ENCODE measurements at places on chromosomes 6 and 20.

- no peak for DNase-seq
Measured at GRCh38 chr6:78598966-78599365, 268.4 kb upstream of the IRAK1BP1 start.

GRCh38 chr20:35515341-35515740, 14.1 kb downstream of the C20orf173 start:
- no peak for DNase-seq

DNA sequence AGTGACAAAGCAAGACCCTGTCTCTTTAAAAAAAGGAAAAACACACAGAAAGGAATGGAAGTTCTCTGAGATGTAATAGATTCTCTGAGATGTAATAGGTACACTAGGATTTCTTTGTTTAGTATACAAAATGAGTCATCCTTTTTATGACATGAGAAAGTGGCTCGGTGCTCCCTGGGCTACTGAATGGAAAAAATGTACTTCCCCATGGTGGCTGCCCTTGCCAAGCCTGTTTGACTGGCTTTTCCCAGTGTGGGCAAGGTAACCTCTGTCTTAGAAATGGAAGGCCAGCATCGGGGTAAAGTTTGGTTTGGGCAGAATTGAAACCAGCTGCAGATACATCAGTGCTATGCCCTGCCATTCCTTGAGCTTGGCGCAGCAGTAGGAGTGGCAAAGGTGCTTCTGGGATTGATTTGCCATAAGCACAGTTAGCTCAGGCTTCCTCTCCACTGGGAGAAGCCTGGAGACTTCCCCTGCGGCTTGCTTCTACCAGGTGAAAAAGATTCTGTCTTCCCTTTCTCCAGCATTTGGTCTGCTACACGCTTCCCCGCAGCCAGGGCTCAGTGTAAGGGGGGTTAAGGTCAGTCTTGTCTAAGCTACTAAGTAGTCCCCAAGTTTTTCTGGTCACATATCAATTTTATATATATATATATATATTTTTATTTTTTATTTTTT, 24.5 kb downstream of the ARFGEF2 start:
- DNase-seq = no peak

DNA sequence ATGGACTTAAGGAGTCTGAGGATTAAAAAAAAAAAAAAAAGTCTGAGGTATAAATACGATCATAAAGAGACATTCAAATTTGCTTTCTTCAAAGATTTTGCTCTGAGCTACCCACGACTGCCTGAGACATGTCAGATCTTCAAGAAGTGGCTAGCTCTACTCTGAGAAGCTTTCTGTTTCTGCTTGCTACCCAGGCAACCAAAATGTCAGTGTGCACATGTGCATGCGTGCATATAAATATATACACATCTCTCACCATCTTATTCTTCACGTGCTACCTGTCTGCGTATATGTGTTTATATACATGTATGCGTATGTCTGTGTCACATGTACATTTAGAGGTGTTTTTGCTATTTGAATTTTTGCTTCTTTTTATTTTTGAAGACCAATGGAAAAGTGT, 299.6 kb upstream of the STXBP5 start:
- no peak for DNase-seq

- DNase-seq = no peak
Measured at GRCh38 chr6:33289784-33290315, 449 bp downstream of the PFDN6 start.

- no peak for DNase-seq
Measured at GRCh38 chr6:127496471-127496870, 22.7 kb downstream of the MTCL3 start.

DNA sequence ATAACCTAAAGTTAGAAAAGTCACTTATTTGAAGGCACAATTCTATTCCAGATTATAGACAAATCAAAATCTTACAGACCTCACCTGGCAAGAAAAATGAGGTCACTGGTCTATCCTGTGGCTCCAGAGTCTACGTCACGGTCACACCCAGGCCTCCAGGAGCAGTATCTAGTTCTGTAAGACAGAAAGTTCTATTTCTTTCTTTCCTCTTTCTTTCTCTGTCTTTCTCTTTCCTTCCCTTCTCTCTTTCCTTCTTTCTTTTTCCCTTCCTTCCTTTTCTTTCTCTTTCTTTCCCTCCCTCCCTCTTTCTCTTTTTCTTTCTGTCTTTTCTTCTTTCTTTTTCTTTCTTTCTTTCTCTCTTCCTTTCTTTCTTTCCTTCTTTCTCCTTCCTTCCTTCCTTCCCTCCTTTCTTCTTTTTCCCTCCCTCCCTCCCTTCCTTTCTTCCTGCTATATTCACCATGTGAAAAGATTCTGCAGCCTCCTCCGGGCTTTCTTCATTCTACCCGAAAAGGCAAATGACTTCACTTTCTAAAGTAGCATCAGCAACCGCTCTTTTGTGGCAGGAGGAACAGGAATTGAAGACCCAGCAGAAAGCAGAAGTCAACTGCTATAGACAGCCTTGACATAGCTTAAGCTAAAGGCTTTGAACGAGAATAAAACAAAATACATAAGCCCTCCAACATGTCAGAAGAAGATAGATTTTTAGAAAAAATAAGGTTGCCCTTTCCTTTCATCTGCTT, 83.9 kb upstream of the SIRPG start:
- no peak for DNase-seq

DNA sequence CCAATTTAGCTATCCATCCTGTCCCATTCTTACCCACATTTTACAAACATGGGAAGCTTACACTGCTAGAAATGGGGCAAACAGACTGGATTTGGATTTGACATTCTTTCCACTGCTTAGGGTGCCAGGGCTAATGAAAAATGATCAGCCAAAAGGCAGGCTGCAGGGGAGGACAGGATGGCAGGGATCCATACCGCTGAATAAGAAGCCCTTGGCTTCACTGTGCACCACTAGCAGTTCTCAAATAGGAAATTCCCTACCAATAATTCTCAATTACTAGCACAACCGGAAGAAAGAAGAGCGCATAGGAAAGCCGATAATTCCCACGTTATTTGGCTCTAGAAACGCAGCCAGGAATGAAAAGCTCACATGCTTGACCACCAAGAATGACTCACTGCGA, 73.1 kb downstream of the NDUFAF5 start:
- no peak for DNase-seq

DNA sequence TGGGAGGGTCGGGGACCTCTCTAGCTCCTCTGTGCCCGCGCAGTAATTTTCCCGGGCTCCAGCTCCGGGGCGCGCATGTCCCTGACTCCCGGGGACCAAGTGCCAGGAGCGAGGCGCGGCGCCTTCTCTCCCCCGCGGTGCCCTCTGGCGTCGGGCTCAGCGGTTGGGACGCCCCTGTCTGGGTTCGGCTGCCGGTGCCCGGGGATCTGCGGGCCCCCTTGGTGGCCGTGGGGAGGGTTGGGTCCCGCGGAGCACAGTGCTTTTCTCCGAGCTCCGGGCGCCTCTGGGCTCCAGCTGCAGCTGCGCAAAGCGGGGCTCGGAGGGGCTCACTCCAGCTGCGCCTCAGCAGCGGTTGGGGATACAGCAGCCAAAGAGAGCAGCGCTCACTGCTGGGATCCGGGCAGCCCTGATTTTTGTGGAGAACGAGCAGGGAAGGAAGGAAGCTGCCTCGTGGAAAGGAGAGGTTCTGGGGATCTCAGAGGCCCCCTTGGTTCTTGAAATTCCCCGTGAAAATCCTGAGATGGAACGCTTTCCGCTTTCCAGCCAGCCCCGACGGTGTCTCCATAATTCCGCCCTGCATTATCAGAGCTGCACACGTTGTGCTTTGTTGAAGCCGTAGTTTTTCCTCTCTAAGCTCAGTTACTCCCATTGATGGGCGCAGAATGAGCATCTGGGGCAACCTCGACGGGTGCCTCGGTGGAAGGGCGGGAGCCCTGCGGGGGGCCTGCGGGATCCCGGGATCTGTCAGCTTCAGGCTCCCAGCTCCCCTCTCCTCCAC, 861 bp downstream of the PPP1R14C start:
- no peak for DNase-seq

GRCh38 chr20:63947638-63948456, 8.4 kb downstream of the UCKL1 start:
- no peak for DNase-seq

- DNase-seq = no peak
Measured at GRCh38 chr6:121800047-121800446, 364.6 kb downstream of the GJA1 start.

DNA sequence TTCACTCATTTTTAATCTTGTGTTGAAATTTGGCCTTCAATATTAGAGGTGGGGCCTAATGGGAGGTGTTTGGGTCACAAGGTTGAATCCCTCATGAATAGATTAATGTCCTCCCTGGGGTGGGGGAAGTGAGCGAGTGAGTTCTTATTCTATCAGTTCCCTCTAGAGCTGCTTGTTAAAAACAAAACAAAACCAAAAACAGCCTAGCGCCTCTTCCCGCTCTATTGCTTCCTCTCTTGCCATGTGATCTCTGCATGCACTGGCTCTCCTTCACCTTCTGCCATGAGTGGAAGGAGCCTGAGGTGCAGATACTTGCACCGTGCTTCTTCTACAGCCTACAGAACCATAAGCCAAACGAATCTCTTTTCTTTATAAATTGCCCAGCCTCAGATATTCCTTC, 89.6 kb upstream of the SLC35F1 start:
- no peak for DNase-seq

DNA sequence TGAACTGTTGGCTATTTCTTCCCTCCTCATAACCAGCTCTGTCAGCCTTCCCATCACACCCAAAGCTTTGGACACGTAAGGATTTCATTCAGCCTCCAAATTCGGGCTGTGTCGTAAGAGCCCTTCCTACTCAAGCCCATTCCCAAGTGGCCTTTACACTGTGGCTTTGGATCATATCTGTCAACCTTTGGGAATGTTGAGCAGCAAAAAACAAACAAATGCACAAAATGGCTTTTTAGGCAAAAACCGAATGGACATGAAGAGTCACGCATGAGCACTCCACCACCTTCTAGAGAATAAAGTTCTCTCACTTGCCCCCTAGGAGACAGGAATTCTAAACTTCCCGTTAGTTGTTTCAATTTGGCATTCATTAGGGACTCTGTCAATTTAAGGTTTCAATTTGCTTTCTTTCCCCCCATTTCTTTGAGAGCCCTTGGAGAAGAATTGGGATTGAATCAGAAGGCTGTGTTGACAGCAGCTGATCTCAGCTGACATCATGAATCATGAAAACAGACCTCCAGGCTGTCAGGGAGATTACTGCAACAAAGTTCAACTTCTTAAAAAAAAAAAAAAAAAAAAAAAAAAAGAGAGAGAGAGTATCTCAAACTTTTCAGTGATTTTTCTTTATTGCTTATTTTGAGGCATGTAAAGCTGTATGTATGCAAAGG, 110.3 kb downstream of the BCAS1 start:
- DNase-seq = no peak

DNA sequence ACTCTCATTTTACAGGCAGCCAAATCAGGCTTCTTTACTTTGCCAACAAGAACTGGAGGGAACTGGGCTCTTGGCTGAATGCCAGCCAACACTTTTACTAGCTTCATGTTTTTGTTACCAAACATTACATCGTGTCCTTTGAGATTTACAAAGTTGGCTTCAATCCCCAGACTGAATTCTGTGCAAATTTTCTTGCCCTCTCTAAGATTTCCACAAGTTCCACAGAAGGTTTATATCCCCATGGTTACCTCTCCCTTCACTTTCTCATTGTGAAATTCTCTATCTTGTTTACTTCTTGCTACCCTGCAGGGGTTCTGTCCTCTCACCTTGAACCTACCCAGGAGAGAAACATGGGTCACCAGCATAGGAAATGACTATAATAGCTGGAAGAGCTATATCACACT, 37.6 kb upstream of the PLCB1 start:
- no peak for DNase-seq

DNA sequence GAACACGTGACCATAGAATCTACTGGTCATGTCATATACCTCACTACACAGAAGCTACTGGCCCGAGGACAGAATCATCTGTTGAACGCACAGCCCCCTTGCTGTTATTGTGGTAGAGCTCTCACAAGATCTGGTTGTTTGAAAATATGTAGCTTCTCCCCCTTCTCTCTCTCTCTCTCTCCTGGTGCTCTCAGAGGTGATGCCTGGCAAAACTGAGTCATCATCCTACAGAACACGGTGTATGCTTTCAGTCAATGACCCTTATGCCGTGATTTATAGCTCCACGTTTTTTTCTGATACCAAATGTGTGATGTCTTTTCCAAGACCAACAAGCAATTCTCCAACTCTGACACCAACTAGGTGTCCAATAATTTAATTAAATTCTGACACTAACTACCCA, 13.0 kb upstream of the RBM24 start:
- no peak for DNase-seq

GRCh38 chr20:38191654-38192053, 26.6 kb upstream of the TGM2 start:
- DNase-seq = no peak

GRCh38 chr20:53652859-53653517, 59.3 kb upstream of the ZNF217 start:
- DNase-seq = no peak

Data from T-helper 22 cell (primary cell).